Activated naive CD8-positive, alpha-beta T cell treated with anti-CD3 and anti-CD28 coated beads for 36 hours (primary cell): ENCODE measurements at places on chromosomes 16 and 17.

DNA sequence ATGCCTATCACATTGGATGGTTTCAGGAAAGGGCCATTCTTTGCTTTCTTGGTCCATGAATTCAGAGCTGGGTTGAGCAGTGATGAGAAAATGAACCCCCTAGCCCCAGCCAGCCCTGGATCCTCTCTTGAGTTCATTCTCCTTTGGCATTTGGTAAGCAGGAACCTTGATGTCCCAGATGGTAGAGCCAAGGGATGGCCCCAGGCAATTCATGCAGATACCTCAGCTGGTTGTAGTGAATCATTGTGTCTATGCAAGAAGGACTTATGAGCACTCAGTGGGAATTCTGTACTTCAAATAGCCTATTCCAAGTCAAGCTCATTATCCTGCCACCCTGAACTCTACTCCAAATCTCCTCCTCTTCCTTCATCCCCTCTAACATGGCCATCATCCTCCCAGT is 412.7 kb downstream of the UTP18 start:
- H3K4me3 ChIP-seq = no peak overlapping the region
- H3K27me3 ChIP-seq = no peaks in the 10 kb centered on the region
- H3K4me1 ChIP-seq = no peaks in the 10 kb centered on the region
- H3K36me3 ChIP-seq = no peaks in the 10 kb centered on the region

DNA sequence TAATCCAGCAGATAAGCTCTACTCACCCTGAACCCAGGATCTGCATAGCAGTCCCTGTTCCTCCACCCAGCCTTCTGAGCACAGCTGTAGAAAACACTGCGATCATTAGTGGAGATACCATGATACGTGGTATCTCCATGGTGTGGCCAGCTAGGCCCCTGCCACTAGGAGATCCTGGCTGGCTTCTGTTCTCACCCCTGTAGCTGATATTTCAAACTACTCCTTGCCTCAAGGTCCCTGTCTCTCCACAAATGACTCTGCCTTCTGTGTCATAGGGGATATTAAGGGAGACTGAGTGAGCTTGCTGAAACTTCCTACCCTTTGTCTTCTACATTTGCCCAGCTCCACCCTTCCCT is 44.3 kb downstream of the ERN1 start:
- no peak for DNase-seq
- peaks cover 24% of the 10 kb centered on the region for H3K4me1 ChIP-seq
- no peaks in the 10 kb centered on the region for H3K36me3 ChIP-seq
- H3K27ac ChIP-seq = no peak overlapping the region

GRCh38 chr16:1677339-1677738 is 740 bp upstream of the JPT2 start:
- peaks cover 13% of the 10 kb centered on the region for H3K36me3 ChIP-seq
- H3K27me3 ChIP-seq = no peaks in the 10 kb centered on the region
- H3K4me1 ChIP-seq = peaks cover 30% of the 10 kb centered on the region
- DNase-seq = no peak
- H3K4me3 ChIP-seq = peak overlapping the region; percentile 65

GRCh38 chr16:50263940-50264929 is 2.1 kb upstream of the ADCY7 start:
- peak; percentile 48 for DNase-seq
- H3K4me1 ChIP-seq = peaks cover 51% of the 10 kb centered on the region
- H3K27ac ChIP-seq = peak overlapping the region; percentile 66
- no peak overlapping the region for H3K4me3 ChIP-seq

- no peak overlapping the region for H3K4me3 ChIP-seq
- H3K4me1 ChIP-seq = no peaks in the 10 kb centered on the region
- no peak overlapping the region for H3K27ac ChIP-seq
- H3K27me3 ChIP-seq = no peaks in the 10 kb centered on the region
- peaks cover 49% of the 10 kb centered on the region for H3K36me3 ChIP-seq
- no peak for DNase-seq
Observed at GRCh38 chr17:21146362-21147015, 19.7 kb downstream of the DHRS7B start.

- H3K27ac ChIP-seq = no peak overlapping the region
- H3K36me3 ChIP-seq = no peaks in the 10 kb centered on the region
- H3K4me3 ChIP-seq = no peak overlapping the region
- DNase-seq = no peak
Observed at GRCh38 chr17:65472666-65473309, 88.7 kb downstream of the AXIN2 start.

- H3K4me1 ChIP-seq = peaks cover 65% of the 10 kb centered on the region
- peaks cover 78% of the 10 kb centered on the region for H3K36me3 ChIP-seq
- H3K27me3 ChIP-seq = peaks cover 3% of the 10 kb centered on the region
- peak overlapping the region; percentile 99 for H3K27ac ChIP-seq
- H3K4me3 ChIP-seq = peak overlapping the region; percentile 94
Observed at GRCh38 chr16:31876951-31877828, 3.6 kb downstream of the ZNF267 start.

- H3K27ac ChIP-seq = no peak overlapping the region
- no peaks in the 10 kb centered on the region for H3K4me1 ChIP-seq
- no peak for DNase-seq
- peaks cover 18% of the 10 kb centered on the region for H3K27me3 ChIP-seq
- H3K4me3 ChIP-seq = no peak overlapping the region
Observed at GRCh38 chr17:34351096-34351495, 5.2 kb upstream of the CCL13 start.
